NCI-H748 treated with DMSO at 0.1 percent for 48 hours (cell line): ENCODE measurements at places on chromosomes 6 and 20.

DNA sequence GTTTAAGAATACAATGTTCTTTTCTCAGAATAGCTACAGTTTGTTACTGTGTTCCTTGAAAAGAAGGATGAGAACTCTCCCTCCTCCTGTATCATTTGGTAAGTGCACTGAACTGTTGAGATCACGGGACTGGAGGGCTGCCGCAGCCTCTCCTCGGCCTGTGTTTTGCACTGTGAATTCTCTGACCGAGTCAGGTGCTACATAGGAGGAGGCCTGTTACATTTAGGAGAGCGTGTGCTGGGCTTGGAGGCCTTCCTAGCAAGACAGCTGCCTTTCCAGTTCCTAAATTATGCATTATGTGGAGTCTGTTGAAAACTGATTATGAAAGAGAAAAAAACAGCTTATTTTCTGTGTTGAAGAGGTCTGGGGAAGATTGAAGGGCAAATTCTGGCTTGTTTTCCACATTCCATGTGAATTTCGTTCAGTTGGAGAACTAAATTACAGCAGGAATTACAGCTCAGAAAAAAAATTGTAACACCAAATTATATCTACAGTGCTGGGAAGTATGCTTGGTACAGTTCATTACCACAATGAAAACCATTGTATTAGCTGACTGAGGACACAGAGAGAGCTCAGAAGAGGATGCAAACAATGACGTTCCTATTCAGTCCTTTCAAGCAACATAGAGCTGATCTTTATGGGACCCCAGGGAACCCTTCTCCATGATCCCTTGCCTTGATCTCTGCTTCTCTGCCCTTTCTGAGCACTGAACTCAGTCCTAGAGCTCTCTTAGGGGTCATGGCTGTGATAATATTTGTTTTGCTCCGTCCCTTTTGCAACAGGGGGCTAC is 2.8 kb downstream of the TMC2 start:
- no peak for DNase-seq

- DNase-seq: no peak
Measured at GRCh38 chr20:4779616-4780015, 57.9 kb downstream of the PRND start.

DNA sequence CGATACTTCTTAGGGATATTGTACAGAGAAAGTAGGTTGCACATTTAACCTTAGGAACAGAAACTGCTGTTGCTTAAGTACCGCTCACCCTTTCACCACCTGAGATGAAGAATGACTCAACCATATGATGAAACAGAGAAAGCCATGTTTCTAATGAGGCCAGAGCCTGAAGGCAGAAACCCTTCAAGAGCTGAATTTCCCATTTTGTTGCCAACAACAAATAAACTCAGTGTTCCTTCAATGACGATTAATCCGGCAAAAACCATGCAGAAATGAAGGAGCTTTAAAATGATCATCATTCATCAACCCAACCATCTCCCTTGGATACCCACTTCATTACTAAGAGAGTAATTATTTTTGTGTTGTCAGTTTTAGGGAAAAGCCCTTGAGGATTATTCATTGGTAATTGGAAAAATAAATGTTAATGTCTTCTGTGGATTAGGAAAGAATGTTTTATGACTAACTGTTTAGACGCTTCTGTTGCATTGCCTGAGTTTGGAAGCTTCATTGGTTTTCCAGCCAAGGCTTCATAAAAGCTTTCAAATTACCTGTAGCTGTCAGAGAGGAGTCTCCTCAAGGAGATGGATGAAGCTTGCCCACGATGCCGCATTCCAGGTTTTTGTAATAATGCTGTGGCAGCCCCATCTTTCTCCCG is 112.1 kb upstream of the IYD start:
- no peak for DNase-seq

GRCh38 chr6:43702534-43703440 is 15.2 kb upstream of the MRPS18A start:
- peak; percentile 94 for DNase-seq

DNA sequence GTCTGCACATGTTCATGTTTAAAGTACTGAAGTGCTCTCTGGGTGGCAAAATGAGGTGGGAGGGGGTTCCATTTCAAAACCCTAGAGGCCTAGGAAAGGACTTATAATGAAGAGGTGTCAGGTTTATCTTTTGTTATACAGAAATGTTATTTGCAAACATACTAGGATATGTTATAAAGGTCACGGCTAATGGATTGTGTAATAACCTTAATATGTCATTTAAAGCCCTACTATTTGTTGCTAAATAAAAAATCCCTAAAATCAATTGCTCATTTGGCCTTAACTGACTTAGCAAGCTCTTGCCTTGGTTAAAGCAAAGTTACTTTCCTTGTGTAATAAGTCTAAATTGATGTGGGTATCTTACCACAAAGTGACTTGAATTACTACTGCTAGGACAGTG is 8.8 kb downstream of the NKX2-4 start:
- peak; percentile 37 for DNase-seq
